EH (cell line): ENCODE measurements at places on chromosomes 11 and 22.

- no peak for DNase-seq
Observed at GRCh38 chr11:46267930-46268329, 9.5 kb upstream of the CREB3L1 start.

- no peak for DNase-seq
Observed at GRCh38 chr22:17314487-17314886, 54.8 kb upstream of the CECR2 start.

DNA sequence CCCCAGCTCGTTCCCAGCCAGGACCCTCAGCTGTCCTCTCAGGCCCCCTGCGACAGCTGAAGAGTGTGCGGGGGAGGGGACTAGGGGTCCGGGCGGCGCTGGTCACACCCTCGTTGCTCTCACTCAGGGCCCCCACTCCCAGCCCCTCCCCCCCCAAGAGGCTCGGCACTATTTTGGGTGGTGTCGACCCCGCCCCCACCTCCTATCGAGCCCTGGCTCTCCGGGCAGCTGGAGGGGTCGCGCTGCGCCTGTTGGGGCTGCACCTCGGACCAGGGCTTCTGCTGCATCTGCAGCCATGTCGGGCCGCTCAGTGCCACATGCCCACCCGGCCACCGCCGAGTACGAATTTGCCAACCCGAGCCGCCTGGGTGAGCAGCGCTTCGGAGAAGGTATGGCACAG is at the start of gene HSPB2:
HSPB2 (plus strand) TSS at position 200 of the 400 bp plus-strand sequence; CDS start at position 296, 96 bp downstream.
- DNase-seq: peak; percentile 20

DNA sequence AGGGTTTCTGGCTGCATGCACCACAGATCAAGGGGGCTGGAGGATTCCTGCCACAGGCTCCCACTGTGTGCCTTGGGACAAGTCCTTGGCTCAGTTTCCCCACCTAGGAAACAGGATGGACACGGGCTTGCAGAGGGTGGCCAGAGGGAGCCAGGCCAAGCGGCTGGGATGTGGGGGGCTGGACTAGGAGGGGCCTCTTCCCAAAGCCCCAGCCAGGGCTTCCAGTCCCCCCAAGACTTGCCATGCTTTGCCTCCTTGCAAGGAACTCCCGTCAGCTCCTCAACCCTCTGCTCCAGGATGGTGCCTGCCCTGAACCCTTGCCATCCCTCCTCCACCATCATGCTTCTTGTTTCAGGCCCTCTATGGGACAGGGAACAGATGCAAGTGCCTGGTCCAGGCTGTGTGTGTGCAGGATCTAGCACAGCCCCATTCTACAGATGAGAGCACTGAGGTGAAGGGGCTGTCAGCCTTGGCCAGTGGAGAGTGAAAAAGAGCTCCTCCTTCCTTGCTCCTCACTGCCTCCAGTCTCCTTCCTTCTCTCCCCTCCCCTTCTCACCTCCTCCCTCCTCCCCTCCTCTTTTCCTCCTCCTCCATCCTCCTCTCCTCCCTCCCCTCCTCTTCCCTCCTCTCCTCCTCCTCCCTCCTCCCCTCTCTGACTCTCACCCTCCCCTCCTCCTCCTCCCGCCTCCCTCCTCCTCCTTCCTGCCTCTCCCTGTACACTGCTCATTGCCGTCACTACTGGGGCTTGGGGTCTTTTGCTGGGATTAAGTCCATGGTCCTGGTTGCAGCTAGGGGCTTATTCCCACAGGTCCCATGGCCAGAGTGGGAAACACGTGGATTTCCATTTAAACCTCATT is 13.3 kb upstream of the FGF19 start:
- no peak for DNase-seq

DNA sequence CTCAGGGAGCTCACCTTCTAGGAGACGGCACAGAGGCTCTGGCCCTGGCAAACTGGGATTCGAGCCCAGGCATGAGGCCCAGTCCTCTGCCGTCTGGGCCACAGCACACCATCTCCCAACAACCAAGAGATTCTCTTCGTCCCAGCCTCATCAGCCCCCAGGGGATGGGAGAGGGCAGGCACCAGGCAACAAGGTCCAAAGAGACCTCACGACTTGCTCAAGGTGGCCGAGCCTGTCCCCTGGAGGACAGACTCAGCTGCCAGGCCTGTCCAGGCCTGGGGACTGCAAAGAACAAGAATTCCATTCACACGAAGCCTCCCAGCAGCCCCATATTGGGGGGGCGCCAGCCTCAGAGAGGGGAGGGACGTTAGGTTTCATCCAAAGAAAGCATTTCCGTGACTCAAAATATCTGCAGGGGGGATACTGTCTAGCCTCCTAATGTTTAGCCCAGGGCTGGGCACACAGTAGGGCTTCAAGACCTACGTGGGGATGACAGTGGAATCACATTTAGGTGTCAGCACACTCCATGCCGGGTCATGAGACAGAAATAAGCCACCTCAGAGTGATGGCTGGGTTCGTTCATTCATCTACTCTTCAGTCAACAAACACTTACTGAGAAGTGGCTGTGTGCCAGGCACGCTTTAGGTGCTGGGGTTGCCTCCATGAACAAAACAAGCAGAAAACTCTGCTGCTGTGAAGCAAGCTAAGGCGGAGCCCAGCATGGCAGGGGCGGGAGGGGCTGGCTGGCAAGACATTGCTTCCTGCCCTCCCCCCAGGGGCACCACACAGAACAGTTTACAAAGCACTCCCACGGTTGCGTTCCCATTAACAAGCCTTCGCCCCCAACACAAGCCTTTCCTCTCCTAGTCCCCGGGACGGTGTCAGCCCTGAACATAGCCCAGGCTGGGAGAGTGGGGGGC is 1.2 kb downstream of the CARNS1 start:
- peak; percentile 27 for DNase-seq

- DNase-seq: no peak
Observed at GRCh38 chr22:26551568-26551967, 38.4 kb downstream of the TPST2 start.

- peak; percentile 73 for DNase-seq
Observed at GRCh38 chr11:11987503-11988022, 20.9 kb downstream of the DKK3 start.

DNA sequence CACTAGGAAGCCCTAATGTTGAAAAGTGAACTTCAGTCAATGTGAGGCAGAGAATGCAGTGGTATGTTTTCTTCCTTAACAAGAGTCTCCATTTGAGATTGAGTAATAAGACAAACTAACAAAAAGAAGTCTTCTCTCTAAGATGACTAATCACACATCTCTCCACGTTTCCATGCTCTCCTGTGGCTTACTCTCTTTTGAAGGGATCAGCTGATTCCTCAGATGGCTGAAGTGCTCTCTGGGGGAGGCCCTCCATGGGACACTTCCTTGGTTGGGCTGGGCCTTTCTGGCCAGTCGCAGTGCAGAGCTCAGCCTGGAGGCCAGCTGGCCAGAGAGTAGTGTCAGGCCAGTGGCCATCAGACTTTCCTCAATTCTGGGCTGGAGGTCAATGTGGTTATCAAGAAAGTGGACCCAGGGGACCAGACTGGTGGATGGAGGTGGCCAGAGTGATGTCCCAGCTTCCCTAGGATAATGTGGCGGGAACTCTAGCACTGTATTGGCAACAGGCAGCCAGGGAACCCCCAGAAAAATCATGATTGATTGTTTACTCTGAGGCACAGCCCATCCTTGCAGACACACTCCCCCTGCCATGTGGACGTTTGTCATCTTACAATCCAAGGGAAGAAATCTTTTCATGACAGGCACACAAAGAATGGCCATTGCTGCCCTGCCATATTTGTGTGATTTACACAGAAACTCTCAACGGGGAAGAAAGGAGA is 14.5 kb downstream of the CSRP3 start:
- DNase-seq: peak; percentile 48

DNA sequence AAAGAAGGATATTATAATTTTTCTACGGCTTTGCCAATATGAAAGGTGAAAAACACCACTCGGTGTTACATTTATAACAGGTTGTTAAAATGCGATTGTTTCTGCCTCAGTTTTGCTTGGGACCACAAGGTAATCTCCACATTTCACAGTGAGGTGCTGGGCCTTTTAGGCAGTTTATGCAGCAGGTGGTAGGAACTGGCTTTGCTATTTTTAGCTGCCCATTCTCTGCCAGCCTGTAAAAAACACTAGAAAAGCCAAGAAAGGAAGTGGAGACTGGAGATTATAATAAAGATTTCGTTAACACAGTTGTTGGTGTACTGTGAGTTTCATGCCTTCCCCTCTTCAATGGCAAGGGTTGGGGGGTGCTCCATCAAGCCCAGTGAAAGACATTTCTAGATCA is 8.0 kb upstream of the MRPL16 start:
- DNase-seq: no peak
